ENCODE measurements at places on chromosomes 7 and 10.

GRCh38 chr10:83517456-83517855 lies 621.9 kb upstream of the GHITM start:
- DNase-seq, result no peak

GRCh38 chr7:30479202-30480120 lies 877 bp upstream of the NOD1 start:
- peak; percentile 22 for DNase-seq

DNA sequence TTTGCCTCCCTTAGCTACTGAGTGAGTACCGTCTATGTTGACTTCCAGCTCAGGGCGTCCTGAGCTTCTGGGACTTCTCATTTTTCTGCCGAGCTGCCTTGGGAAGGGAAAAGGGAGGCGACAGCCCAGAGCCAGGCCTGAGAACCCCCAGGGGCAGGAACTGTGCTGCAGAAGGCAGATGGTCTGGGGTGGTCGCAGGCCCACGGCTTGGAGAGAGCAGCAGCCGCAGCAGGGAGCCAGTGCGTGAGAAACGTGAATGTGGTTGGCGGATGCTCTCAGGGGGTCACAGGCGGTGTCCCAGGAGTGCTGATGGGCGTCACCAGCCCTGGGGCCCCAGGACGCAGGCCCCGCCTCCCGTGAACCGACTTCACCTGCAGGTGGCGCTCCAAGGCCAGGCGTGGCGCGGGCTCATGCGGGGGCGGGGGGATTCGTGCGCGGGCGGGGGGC lies 9.2 kb upstream of the PWWP2B start:
- peak; percentile 56 for DNase-seq

DNA sequence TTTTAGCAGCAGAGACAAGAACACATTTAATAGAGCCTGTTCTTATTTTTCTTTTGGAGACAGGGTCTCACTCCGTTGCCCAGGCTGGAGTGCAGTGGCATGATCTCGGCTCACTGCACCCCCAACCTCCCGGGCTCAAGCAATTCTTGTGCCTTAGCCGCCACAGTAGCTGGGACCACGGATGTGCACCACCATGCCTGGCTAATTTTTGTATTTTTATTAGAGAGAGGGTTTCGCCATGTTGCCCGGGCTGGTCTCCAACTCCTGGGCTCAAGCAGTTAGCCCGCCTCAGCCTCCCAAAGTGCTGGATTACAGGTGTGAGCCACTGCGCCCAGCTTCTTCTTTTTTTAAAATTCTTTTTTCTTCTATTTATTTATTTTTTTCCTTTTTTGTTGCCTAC lies 23.3 kb downstream of the GALNT17 start:
- DNase-seq, result no peak

DNA sequence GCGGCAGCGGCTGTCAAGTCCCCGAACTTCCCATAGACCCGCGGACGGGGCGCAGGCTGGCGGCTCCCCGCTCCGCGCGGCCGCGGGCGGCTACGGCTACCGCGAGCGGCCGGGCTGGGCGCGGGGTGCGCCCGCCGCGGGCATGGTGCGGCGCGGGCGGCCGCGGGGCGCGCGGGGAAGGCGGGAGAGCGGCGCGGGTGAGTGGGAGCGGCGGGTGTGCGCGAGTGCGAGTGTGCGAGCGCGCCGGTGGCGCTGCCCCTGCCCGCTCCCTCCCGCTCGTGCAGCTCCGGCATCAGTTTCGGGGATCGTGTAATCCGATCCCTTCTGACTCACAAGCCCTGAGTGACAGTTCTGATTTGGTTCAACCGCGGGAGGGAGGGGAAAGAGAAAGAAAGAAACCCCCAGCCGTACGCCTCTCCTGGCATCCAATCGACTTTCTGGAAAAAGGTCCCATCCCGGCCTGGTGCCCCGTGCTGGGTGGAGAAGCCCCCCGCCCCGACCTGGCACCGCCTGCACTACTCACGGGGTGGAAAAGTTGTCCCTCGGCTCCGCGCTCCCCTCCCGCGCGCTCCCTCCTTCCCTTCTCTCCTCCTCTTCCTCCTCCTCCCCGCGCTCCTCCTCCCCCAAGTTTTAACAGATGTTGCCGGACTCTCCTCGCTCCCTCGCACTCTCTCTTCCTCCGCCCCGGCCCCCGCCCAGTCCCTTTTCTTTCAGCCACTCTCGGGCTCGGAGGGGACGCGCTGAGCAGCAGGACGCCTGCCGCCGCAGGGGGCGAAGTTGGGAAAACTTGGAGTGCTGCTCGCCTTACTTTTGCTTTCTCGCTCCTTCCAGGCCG lies at the start of gene GLI3:
Gene GLI3, minus strand, starts transcription at position 234 of the 835 bp plus-strand sequence. CDS start 13,956 bp downstream, outside the sequence.
- peak; percentile 96 for DNase-seq

- DNase-seq, result no peak
Observed at GRCh38 chr7:147756300-147756699, 834.3 kb upstream of the C7orf33 start.

GRCh38 chr7:72313906-72314305 lies 98.2 kb downstream of the CALN1 start:
- no peak for DNase-seq
